ENCODE measurements at places on chromosomes 13 and 19. TPM values are rescaled to one million over a fixed set of nuclear protein-coding genes. Genes with fewer than 3 reads are reported as not detected.

The SYCN gene
- total RNA-seq: not detected

The FCER2 gene
- not detected for total RNA-seq

The ACTL9 gene
- total RNA-seq: not detected

The EPSTI1 gene
- 56.0 TPM for total RNA-seq

The NPAS1 gene
- not detected for total RNA-seq

The CCDC169 gene
- total RNA-seq: 0.32 TPM

The CGB5 gene
- not detected for total RNA-seq

The ZNF607 gene
- 2.3 TPM for total RNA-seq

The FOXA3 gene
- not detected for total RNA-seq

The MISP3 gene
- 2.1 TPM for total RNA-seq

The CLEC4G gene
- not detected for total RNA-seq

The SGCG gene
- not detected for total RNA-seq

The FSTL3 gene
- total RNA-seq: 2.5 TPM

The RXFP2 gene
- not detected for total RNA-seq

The MRPL54 gene
- total RNA-seq: 100 TPM

The ZNF610 gene
- 0.59 TPM for total RNA-seq

The OR4F17 gene
- not detected for total RNA-seq

The DAND5 gene
- total RNA-seq: not detected

The SIGLECL1 gene
- total RNA-seq: not detected

The TGFBR3L gene
- 1.1 TPM for total RNA-seq

The CEACAM4 gene
- total RNA-seq: not detected

The ETV2 gene
- 1.3 TPM for total RNA-seq

The ZNF439 gene
- 6.4 TPM for total RNA-seq

The DMKN gene
- total RNA-seq: not detected

The MBD3L5 gene
- total RNA-seq: not detected

The ONECUT3 gene
- not detected for total RNA-seq

The NECTIN2 gene
- total RNA-seq: not detected

The KL gene
- total RNA-seq: 0.07 TPM

The LRP3 gene
- total RNA-seq: 0.84 TPM

The GPR18 gene
- 11.7 TPM for total RNA-seq

Data from T-helper 2 cell treated with Interferon-gamma antibody and Interleukin-4, amounts not matched to agents 100 ng/mL and 5 ng/mL, for 36 hours (primary cell).